Omental fat pad (tissue), 4 donors: ENCODE measurements at places on chromosomes 1 and 21. TPM values are rescaled to one million over a fixed set of nuclear protein-coding genes. Genes with fewer than 3 reads are reported as not detected.

GRCh38 chr1:1987142-1987510 is 16.5 kb downstream of the CFAP74 start:
- no peak for DNase-seq

DNA sequence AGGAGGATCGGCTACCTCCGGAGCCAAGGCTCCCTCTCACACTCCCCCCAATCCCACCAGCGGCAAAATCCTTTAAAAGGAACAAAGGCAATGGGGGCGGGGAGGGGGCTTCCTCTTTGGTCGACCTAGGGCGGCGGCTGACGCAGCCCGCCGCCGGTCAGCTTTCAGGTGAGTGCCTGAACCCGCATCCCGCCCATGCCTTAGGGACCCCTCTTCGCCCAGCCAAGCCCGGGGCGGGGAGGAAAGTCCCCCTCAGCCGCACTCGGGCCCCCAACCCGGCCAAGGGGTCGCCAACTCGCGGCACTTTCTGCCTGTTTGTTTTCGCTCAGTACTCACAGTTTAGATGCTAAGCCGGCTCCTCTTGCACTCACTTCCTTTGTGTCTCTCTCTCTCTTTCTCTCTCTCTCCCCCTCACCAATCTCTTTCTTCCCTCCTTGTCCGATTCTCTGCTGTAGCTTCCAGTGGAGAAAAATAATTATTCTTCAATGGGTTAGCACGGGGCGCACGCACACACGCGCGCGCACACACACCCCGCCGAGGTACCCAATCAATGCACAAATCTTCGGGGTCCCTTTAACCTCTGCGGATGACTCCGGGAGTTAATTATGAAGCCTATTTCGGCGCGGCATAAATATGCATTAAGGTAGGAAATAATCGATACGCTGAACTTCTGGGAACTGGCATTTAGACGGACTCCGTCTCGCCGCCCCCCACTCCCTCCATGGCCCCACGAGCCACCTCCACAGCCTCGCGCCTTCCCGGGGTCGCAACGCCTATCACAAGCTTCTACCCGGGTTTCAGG is at the start of gene BLACAT1:
Gene BLACAT1 (minus strand): TSS at position 465 of the 802 bp plus-strand sequence.
- no peak for DNase-seq

UBE2U gene
- not detected for total RNA-seq

SFN gene
- not detected for total RNA-seq
